ENCODE measurements at places on chromosomes 5 and 9.

GRCh38 chr5:34866989-34867471 lies 28.1 kb downstream of the TTC23L start:
- peak; percentile 54 for DNase-seq

DNA sequence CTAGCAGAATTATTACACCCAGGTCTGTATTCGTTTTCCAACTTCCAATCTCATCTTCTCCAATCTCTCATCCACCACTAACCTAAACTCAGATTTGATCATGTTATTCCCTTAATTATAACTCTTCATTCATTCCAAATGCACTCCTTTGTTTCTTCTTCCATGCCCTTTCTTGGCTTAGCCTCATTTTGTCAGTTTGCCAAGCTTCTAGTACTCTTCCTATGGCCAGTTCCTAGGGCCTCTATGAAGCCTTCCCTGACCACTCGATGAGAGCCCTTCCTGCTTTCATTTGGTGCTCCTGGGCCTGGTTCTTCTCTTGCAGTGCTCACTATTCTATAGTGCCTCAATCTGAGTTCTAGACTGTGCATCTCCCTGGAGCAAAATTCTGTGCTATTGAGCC lies 5.8 kb downstream of the FAM219A start:
- DNase-seq = no peak

DNA sequence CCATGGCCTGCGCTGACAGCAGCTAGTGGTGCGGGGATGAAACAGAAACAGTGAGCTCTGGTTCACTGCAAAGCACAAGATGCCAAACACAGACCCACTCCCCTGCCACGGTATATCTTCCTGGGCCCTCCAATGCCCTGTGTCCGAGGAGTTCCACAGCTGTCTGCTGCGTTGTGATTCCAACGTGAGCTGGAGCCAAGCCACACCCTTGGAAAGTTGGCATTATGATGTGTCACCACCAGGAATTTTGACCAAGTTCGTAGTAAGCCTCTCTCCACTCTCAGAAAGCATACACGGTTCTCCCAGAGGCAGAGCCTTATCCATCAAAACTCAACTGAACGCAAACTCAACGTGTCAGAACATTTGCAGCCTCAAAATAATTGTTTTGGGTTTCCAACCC lies 55.6 kb downstream of the MACROH2A1 start:
- DNase-seq = no peak

DNA sequence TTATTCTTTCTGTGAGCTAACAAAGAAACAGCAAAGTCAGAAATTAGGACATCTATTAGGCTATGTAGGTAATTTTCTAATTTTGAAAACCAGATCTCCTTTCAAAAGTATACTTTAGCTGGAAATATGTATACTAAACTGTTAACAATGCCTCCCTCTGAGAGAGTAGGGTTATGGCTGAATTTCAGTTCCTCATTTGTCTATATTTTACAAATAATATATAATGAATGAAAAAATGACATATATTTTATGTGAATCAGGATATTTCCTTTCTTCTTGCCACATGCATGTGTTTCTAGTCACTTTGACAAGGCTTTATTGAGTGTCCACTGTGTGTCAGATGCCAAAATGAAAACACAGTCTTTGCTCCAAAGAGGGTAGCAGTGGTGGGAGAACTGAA lies 15.4 kb downstream of the HACD4 start:
- DNase-seq = no peak

Data from SK-MEL-5 (cell line).